ENCODE measurements at places on chromosomes 7 and 10.

GRCh38 chr7:150835702-150836280 lies 16.5 kb upstream of the AOC1 start:
- no peak for DNase-seq

DNA sequence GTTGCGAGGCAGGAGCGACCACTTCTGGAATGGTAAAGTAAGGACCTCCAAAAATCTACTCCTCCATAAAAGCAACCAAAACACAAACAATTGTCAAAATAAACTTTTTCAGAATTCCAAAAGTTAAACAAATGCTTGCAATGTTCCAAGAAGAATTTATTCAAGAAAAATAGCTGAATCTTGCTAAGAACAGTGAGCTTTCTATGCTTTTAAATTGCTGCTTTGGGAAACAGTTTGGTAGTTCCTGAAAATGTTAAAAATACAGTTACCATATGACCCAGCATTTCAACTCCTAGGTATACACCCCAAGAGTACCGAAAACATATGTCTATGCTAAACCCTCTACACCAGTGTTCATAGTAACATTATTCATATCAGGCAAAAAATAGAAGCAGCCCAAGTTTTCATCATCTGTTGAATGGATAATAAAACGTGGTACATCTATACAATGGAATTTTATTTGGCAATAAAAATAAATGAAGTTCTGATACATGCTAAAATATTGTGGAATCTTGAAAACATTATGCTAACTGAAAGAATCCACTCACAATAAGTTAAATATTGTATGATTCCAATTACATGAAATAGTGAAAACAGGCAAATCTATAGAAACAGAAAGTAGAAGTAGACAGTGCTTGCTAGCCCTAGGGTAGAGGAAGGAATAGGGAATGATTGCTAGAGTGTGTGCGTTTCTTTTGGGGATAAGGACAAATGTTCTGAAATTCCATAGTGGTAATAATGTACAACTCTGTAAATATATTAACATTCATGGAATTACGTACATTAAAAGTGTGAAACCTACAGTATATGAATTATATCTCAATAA lies 57.0 kb downstream of the LRRN3 start:
- DNase-seq = no peak

DNA sequence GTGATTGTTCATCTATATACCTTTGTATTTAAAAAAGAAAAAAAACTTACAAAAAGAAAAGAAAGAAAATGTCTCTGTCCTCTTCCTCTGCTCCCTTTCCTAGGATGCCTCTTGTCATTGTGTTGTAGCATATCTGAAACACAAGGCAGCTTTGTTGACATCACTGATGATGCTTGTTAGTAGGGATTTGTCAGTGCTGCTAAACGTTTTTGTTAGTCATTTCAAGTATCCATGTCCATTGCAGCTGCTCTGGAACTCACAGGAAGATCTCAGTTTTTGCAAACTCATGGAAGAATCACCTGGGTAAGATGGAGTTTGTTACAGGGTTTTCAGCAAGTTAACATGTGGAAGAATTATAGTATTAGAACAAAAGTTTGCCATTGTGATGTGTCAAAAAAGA lies 123.6 kb downstream of the CCSER2 start:
- DNase-seq = no peak

DNA sequence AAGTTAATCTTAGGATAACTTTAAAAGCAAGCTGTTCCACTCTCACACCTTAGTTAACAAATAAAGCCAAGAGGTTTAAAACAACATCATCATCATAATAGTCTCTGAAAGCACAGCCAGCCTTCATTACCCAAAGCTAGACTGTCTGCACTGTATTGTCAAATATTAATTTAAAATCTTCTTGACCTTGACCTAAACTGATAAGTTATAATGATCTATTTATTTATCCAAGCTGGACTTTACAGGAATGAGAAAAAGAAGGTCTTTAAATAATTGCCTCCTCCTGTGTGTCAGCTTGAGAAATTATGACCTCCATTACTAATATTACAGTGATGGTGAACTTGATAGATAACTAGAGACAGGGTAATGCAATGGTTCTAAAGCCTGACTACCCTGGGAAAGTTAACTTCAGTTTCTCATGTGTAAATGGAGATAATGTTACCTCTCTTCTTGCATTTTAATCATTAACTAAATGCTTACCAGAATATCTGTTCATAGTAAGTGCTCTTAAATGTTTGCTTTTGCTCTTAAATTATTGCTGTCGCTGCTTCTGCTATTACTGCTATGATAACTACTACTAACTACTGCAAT lies 111.0 kb downstream of the KAT6B start:
- no peak for DNase-seq

Data from NCI-H1092 (cell line).